Foreskin keratinocyte (primary cell): ENCODE measurements at places on chromosomes 5 and 9. TPM values are rescaled to one million over a fixed set of nuclear protein-coding genes. Genes with fewer than 3 reads are reported as not detected.

GRCh38 chr5:172855597-172856292 is 21.7 kb downstream of the ERGIC1 start:
- DNase-seq, result no peak

DNA sequence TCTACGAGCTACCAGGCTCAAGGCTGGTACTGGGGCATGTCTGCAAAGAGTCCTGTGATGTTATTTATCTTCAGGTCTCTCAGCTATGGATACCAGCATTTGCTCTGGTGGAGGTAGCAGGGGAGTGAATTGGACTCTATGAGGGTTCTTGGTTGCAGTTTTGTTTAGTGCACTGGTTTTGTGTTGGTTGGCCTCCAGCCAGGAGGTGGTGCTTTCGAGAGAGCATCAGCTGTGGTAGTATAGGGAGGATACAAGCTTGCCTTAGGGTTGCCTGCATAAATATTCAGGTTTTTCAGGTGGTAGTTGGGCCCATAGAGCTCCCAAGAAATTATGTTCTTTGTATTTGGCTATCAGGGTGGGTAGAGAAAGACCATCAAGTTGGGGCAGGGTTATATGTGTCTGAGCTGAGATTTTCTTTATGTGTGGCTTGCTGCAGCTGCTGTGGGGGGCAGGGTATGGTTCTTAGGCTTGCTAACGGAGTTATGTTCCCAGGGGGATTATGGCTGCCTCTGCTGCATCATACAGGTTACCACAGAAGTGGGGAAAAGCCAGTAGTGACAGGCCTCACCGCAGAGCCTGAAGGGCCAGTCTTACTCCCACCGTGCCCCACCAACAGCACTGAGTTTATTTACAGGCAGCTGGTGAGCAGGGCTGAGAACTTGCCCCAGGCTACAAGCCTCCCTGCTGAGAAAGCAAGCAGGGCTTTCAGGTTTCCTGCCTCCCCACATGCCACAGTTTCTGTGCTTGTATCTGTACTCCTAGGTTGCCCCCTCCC is 9.7 kb upstream of the RIOK2 start:
- DNase-seq, result peak; percentile 96

DNA sequence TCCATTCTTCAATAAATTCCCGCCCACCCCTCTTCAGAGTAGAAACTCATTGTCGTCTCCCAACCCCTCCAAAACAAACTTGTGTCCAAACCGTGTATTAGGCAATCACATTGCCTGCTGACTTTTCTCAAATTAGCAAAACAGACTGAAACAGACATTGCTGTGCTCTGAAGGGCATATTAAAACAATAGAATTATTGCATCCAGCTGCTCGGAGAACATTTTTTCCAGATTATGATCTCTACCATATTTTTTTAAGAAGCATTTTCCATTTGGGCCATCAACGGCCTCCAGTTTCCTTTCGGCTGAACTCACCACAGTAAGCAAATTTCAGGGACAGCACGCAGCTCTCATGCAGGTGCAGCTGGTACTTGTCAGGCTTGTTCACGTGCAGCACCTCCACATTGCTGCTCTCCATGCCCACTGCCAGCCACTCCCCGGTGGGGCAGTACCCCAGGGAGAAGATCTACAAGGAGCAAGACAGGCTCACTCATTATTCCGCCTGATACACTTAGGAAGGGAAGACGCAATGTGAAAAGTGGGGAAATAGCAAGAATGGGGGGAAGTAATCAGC is 104.1 kb downstream of the TLE1 start:
- DNase-seq, result no peak

The MYMK gene
- not detected in 2 replicates for total RNA-seq

GRCh38 chr5:124398460-124398859 is 348.0 kb downstream of the ZNF608 start:
- no peak for DNase-seq
